ENCODE measurements at places on chromosomes 4 and X. TPM values are rescaled to one million over a fixed set of nuclear protein-coding genes. Genes with fewer than 3 reads are reported as not detected.

Gene PNMA6A
- 4.9 TPM for total RNA-seq

Gene IQCM
- not detected for total RNA-seq

Gene DDIT4L
- total RNA-seq = 0.21 TPM

Gene SOX3
- not detected for total RNA-seq

Gene GABRG1
- not detected for total RNA-seq

Gene CCDC160
- not detected for total RNA-seq

Gene MAGEA11
- not detected for total RNA-seq

Gene OTUD6A
- not detected for total RNA-seq

Gene SSX2B
- not detected for total RNA-seq

Gene NDST4
- not detected for total RNA-seq

Gene AFF2
- not detected for total RNA-seq

Gene SYNPO2
- 1.0 TPM for total RNA-seq

Gene GUCY1B1
- 0.36 TPM for total RNA-seq

Gene HTN3
- total RNA-seq = not detected

Gene SLC4A4
- total RNA-seq = 1.7 TPM

Gene TLR6
- total RNA-seq = 2.4 TPM

Gene LDOC1
- total RNA-seq = 91.3 TPM

Gene PDE5A
- 0.39 TPM for total RNA-seq

Gene RS1
- not detected for total RNA-seq

Gene SORBS2
- 0.85 TPM for total RNA-seq

Gene NR3C2
- total RNA-seq = 0.08 TPM

Gene DSPP
- not detected for total RNA-seq

Gene IL15
- 15.4 TPM for total RNA-seq

Gene OTC
- not detected for total RNA-seq

Gene TLR7
- not detected for total RNA-seq

Gene TBC1D8B
- 1.5 TPM for total RNA-seq

Gene SAT1
- total RNA-seq = 394 TPM

Gene MRPL1
- 26.9 TPM for total RNA-seq

Gene KLHL34
- total RNA-seq = not detected
